ENCODE measurements at places on chromosomes 2 and 18.

GRCh38 chr2:101736233-101736632 lies 38.7 kb downstream of the MAP4K4 start:
- DNase-seq: no peak

- no peak for DNase-seq
Measured at GRCh38 chr2:160376576-160376975, 117.0 kb downstream of the RBMS1 start.

DNA sequence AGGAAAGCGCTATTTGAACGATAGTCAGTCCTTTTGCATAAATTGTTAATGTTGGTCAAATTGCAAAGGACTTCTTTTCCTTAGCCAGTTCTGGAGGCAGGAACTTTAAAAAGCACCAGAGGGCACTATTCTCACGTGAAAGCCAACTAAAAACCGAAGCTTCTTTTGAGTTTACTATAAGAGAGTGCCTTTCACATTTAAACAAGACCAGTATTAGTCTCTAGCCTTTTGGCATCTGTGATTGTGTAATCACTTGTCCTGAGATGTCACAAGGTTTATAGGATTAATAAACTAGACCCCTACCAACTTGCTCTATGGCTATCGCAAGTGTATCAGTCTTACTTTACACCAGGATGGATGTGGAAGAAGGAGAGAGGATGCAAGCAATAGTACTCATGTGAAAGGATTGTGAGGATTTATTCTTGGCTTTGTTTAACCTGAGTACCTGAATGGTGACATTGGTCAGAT lies 14.4 kb upstream of the STAT4 start:
- peak; percentile 16 for DNase-seq

DNA sequence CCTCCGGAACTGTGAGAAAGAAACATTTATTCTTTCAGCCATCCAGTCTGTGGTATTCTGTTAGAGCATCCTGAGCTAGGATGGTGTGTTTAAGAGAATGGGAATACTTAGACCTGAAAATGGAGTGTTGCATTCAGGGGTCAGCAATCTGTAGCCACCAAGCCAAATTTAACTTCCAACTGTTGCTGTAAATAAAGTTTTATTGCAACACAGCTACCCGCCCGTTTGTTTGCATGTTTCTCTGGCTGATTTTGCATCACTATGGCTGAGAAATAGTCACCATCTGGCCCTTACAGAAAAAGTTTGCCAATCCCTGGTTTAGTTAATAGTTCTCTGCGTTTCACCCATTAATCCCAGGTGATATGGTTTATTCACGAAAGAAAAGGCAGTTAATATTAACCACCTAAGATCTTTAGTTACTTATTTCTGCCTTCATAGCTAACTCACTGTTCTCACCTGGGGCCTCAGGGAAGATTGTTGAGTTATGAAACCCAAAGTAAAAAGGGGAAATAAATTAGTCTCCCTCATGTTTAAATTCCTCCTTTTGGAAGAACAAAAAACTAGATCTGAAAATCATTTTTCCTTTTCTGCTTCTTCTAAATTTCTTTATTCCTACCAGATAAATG lies 9.5 kb upstream of the CYS1 start:
- DNase-seq: no peak

DNA sequence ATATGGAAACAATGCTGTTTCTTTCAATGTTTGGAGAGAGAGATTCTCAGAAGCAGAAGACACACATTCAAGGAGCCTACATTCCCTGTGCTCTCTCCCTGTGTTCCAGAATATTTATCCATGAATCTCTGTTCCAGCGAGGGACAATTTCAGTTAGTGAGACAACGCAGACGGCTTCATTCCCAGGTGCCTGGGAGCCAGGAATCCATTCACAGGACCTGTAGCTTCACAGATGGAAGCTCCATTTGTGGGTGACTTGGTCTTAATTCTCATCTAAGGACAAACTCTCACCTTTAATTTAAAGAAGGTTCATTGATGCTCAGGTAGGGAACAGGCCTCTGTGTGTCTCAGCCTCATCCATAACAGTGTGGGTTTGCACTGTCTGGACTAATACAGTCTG lies 1156.6 kb downstream of the RPIA start:
- no peak for DNase-seq

- no peak for DNase-seq
Measured at GRCh38 chr2:39325966-39326365, 82.2 kb upstream of the CDKL4 start.

DNA sequence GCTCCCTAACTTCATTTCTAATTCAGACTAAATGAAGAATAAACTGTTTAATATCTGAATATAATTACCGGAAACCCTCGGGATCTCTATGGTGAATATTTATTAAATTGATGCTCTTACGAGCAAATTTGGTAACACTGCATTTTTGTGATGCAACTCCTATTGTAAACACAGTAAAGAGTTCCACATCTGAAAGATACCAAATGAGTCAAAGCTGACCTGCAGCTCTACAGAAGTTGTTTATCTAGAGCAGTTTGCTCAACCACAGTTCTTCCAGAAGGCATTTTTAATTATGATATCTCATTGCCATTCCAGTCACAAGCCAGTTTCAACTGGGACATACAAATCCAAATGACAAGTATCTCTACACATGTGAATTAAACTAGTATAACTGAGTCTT lies 129.7 kb downstream of the PKP4 start:
- no peak for DNase-seq

Data from NCI-H774 (cell line).